ENCODE measurements at places on chromosomes 11 and 22. TPM values are rescaled to one million over a fixed set of nuclear protein-coding genes. Genes with fewer than 3 reads are reported as not detected.

Gene IGF2
- total RNA-seq = 1.5 TPM

Gene RIMBP3B
- total RNA-seq = 0.62 TPM

Gene MS4A14
- 0.07 TPM for total RNA-seq

GRCh38 chr22:40635940-40636379 is 559 bp downstream of the MRTFA start:
- peak overlapping the region; percentile 89 for H3K4me3 ChIP-seq
- H3K4me1 ChIP-seq = peaks cover 19% of the 10 kb centered on the region
- H3K36me3 ChIP-seq = no peaks in the 10 kb centered on the region
- peak; percentile 36 for DNase-seq
- H3K27me3 ChIP-seq = peaks cover 3% of the 10 kb centered on the region

DNA sequence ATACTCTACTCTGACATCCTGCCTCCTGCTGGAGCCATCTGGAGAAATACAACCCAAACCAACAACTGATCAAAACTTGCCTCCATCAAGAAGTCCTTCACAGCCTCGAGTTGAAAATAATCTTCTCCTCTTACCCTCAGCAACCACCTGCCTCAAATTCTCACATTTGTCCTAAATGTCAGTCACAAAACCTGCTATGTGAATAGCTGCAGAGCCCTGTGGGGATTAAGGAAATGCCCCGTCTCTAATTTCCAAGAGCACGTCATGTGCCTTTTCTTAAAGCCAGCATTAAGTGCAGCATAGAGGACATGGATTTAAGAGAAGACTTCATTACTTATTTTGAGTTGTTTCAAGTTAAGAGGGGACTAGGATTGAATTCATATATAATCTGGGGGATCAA is 105.9 kb downstream of the TRPC6 start:
- H3K36me3 ChIP-seq = no peaks in the 10 kb centered on the region
- no peaks in the 10 kb centered on the region for H3K27me3 ChIP-seq
- DNase-seq = no peak
- H3K27ac ChIP-seq = no peak overlapping the region
- H3K4me3 ChIP-seq = no peak overlapping the region

GRCh38 chr22:25841775-25842174 is 99.8 kb downstream of the MYO18B start:
- H3K27ac ChIP-seq = no peak overlapping the region
- H3K27me3 ChIP-seq = no peaks in the 10 kb centered on the region
- H3K36me3 ChIP-seq = no peaks in the 10 kb centered on the region
- H3K4me1 ChIP-seq = no peaks in the 10 kb centered on the region

Gene TREH
- not detected for total RNA-seq

GRCh38 chr11:132285631-132286030 is 915.2 kb downstream of the NTM start:
- H3K4me3 ChIP-seq = no peak overlapping the region
- H3K27me3 ChIP-seq = no peaks in the 10 kb centered on the region
- H3K36me3 ChIP-seq = no peaks in the 10 kb centered on the region
- H3K27ac ChIP-seq = no peak overlapping the region
- no peak for DNase-seq

DNA sequence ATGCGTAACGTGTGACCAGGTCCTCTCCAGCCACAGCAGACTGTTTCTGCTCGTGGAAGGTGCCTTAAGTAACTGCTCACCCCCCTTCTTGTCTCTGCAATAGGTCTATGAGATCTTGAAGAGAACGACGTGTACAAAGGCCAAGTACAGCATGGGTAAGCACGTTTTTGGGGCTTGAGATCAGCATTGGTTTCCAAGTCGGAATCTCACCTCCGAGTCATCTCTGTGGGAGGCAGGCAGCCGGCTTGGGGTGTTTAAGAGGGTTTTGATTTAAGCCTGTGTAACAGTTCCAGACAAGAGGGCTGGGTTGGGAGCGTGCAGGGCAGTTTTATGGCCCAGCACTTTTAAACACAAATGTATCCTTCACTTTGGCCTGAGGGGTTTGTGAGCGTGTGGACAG is 30.1 kb downstream of the ANO1 start:
- no peak overlapping the region for H3K4me3 ChIP-seq
- peaks cover 24% of the 10 kb centered on the region for H3K4me1 ChIP-seq
- H3K27me3 ChIP-seq = no peaks in the 10 kb centered on the region
- no peak overlapping the region for H3K27ac ChIP-seq
- H3K36me3 ChIP-seq = no peaks in the 10 kb centered on the region

Gene HPX
- 2.4 TPM for total RNA-seq

GRCh38 chr22:45550416-45550815 is 47.7 kb downstream of the FBLN1 start:
- no peaks in the 10 kb centered on the region for H3K27me3 ChIP-seq
- no peak overlapping the region for H3K4me3 ChIP-seq
- peaks cover 56% of the 10 kb centered on the region for H3K36me3 ChIP-seq
- DNase-seq = no peak
- H3K27ac ChIP-seq = no peak overlapping the region

Gene KDM4F
- not detected for total RNA-seq

Gene SLC22A9
- not detected for total RNA-seq

Gene CAPN5
- total RNA-seq = 24.3 TPM

Gene GGT1
- total RNA-seq = 38.8 TPM

Gene SMC1B
- 0.11 TPM for total RNA-seq

DNA sequence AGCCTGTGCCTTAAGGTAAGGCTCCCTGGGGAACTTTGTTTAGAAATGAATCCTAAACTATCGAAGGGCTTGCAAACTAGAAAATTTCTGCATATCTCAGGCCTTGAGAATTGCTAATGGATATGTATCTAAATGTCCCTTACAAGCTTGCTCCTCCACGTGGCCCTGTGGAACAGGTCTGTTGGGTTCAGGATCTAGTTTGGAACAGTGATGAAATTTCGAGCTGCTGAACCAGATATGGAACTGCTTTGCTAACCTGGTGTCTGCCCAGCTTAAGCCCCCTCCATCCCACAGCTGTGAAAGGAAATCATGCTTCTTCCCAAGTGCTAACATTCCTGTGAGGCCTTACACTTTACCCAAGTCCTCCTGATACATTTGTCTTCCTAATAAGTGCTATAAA is 11.6 kb downstream of the SREBF2 start:
- peak overlapping the region; percentile 31 for H3K4me3 ChIP-seq
- H3K27me3 ChIP-seq = no peaks in the 10 kb centered on the region
- H3K27ac ChIP-seq = peak overlapping the region; percentile 64
- peaks cover 60% of the 10 kb centered on the region for H3K4me1 ChIP-seq
- DNase-seq = no peak
- peaks cover 15% of the 10 kb centered on the region for H3K36me3 ChIP-seq

- H3K36me3 ChIP-seq = no peaks in the 10 kb centered on the region
- H3K4me3 ChIP-seq = no peak overlapping the region
- H3K27ac ChIP-seq = no peak overlapping the region
- peaks cover 14% of the 10 kb centered on the region for H3K4me1 ChIP-seq
These were observed 43.6 kb upstream of the PRR5 start for GRCh38 chr22:44658311-44658953.

Gene SMIM35
- not detected for total RNA-seq

Gene ANKK1
- 0.15 TPM for total RNA-seq

Gene SLC17A6
- 0.24 TPM for total RNA-seq

Gene GAS2
- total RNA-seq = 1.8 TPM

DNA sequence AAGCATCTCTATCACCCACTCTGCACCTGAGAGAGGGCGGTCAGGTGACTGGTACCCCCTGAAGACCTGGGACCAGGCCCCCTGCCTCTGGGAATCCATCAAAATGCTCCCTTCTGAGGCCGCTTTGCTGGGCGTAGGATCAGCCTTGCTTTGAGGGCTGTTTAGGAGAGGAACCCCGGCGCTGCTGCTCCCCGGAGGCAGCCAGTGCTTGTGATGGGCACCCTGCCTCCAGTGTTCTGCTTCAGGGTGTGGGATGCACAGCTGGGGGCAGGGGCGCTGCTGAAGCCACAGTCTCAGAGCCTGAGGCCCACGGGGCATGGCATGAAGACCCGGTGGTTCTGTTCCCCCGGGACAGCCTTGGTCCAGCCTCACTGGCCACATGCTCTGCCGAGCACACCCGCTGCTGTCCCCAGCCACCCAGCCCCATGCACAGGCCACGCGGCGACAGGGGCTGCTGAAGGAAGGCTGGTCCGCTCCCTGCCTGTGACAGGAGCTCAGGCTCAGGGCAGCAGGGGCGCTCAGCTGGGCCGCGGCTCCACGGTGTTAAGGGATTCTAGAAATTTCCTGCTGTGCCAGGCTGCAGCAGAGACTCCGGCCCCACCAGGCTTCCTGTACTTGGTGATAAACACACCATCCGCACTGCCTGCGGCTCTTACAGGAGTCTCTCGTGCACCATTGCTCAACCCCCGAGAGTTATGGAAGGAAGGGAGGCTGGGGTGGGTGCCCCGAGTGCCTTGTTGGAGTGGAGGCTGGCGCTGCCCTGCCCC is 91.0 kb downstream of the KCNQ1 start:
- H3K4me1 ChIP-seq = peaks cover 10% of the 10 kb centered on the region
- peaks cover 60% of the 10 kb centered on the region for H3K27me3 ChIP-seq
- H3K36me3 ChIP-seq = no peaks in the 10 kb centered on the region
- no peak overlapping the region for H3K27ac ChIP-seq

Gene OR5J2
- total RNA-seq = not detected

GRCh38 chr11:13329670-13330356 is 52.2 kb downstream of the BMAL1 start:
- peaks cover 7% of the 10 kb centered on the region for H3K4me1 ChIP-seq
- no peaks in the 10 kb centered on the region for H3K27me3 ChIP-seq
- H3K27ac ChIP-seq = 0 out of 2 replicates have a peak overlapping the region, but pooled peaks have one; percentile 26
- DNase-seq = no peak

GRCh38 chr11:7499081-7499480 is 13.8 kb downstream of the OLFML1 start:
- no peak overlapping the region for H3K4me3 ChIP-seq
- peaks cover 23% of the 10 kb centered on the region for H3K4me1 ChIP-seq
- no peak overlapping the region for H3K27ac ChIP-seq

GRCh38 chr11:96960926-96961325 is 571.1 kb downstream of the JRKL start:
- no peaks in the 10 kb centered on the region for H3K4me1 ChIP-seq
- H3K27ac ChIP-seq = no peak overlapping the region
- H3K36me3 ChIP-seq = no peaks in the 10 kb centered on the region
- H3K4me3 ChIP-seq = no peak overlapping the region
- H3K27me3 ChIP-seq = no peaks in the 10 kb centered on the region
- no peak for DNase-seq

Measured in WTC11 (cell line).